ENCODE measurements at places on chromosomes 6 and 20. TPM values are rescaled to one million over a fixed set of nuclear protein-coding genes. Genes with fewer than 3 reads are reported as not detected.

- no peaks in the 10 kb centered on the region for H3K36me3 ChIP-seq
- no peak overlapping the region for H3K4me3 ChIP-seq
- H3K27ac ChIP-seq, result no peak overlapping the region
- H3K4me1 ChIP-seq, result no peaks in the 10 kb centered on the region
- DNase-seq, result no peak
- no peaks in the 10 kb centered on the region for H3K27me3 ChIP-seq
Measured at GRCh38 chr20:12113468-12114371, 196.0 kb downstream of the BTBD3 start.

GRCh38 chr6:164640956-164641355 is 668.4 kb downstream of the C6orf118 start:
- no peaks in the 10 kb centered on the region for H3K36me3 ChIP-seq
- H3K27ac ChIP-seq, result no peak overlapping the region
- no peak for DNase-seq
- H3K27me3 ChIP-seq, result no peaks in the 10 kb centered on the region
- H3K4me3 ChIP-seq, result no peak overlapping the region
- H3K4me1 ChIP-seq, result no peaks in the 10 kb centered on the region

DNA sequence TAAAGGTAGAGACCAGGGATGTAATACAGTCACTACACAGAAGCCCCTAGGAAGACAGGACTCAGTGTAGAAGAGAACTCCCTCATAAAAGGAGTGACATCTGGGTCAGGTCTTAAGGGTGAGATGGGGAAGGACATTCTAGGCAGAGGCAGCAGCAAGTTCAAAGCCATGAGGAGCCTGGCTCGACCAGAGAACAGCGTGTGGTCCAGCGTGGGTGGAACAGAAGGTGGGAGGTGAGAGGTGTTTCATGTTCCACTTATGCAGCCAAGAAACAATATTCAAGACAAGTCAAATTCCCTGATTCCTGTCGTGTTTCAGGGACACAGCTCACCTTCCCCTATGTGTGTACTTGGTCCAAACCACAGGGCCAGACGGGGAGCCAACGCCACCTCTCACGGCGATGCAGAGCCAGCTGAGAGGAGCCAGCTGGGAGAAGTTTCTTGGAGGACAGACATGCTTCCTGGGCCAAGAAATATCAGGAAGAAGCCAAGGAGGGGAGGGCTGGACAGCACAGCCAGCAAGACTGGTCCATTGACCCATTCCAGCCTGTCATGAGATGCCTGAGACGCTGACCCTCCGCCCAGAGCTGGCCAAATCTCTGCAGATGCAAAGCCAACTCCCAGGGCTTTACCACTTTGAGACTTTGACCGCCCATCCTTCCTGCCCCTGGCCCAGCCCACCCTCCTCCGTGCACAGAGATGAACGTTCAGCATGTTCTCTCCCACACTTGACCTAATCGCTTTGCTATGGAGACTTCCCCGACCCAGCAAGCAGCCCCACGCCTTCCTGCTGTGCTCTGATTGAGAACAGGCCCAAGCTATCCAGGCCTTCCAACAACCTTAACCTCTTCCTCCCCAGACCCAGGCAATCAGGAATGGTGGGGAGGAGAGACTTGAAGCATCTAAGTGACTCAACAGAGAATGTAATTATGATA is 113.8 kb downstream of the PRND start:
- DNase-seq, result no peak
- no peaks in the 10 kb centered on the region for H3K4me1 ChIP-seq
- H3K27me3 ChIP-seq, result no peaks in the 10 kb centered on the region
- no peak overlapping the region for H3K27ac ChIP-seq

Gene ISM1
- 1.2 TPM for polyA plus RNA-seq

Gene NKX2-4
- polyA plus RNA-seq, result under 0.01 TPM
